ENCODE measurements at places on chromosomes 11 and 22.

GRCh38 chr11:69686856-69687255 lies 11.7 kb upstream of the LTO1 start:
- DNase-seq, result no peak

DNA sequence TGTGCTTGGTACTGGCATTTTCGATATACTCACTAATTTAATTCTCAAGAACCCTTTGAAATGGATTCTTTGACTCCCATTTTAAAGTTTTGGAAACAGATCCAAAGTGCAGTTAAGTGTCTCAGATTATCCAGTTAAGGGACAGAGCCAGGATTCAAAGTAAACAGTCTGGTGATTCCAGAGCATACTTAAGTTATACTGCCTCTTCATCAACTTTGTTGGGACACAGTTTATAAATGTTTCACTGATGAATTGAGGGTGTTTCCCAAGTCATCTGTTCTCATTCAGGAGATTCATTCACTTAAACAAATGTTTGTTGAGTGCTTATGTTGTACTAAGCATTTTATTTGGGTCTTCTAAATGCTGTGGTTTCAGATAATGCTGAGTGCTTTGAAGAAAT lies 17.1 kb downstream of the KDM2A start:
- no peak for DNase-seq

- DNase-seq, result no peak
Measured at GRCh38 chr11:131297441-131297840, 73.0 kb upstream of the NTM start.

DNA sequence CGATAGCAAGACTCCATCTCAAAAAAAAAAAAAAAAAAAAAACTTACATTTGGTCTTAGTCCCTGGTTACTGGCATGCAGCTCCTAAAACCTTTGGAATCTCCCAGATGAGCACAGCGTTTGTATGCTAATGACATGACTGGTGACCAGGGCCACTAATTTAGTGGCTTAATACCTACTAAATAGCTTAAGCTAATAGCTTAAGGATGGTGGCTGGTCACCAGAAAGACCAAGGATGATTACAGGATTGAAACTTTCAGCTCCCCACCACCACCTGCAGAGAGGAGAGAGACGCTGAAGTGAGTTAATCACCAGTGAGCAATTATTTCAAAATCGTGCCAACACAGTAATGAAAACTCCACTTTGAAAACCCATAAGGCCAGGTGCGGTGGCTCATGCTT lies 37.1 kb downstream of the DENND5A start:
- DNase-seq, result no peak

DNA sequence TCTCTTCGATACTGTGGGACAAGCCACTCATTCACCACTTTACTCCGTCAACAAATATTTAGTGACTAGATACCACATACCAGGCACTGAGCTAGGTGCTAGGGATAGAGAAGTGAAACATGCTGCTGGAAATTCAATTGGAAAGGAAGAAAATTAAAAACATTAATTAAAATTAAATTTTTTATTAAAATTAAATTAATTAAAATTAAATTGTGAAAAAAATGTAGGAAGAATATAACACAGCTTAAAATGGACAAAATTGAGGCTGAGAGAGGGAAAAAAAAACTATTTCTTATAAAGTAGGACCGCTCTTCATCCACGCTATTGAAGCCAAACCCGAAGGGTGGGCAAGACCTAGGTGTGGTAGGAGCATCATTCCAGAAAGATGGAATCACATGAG lies 23.6 kb upstream of the LRRC55 start:
- no peak for DNase-seq

GRCh38 chr22:47208630-47209029 lies 446.2 kb downstream of the TBC1D22A start:
- no peak for DNase-seq

All from NCI-H446 (cell line).